Dorsolateral prefrontal cortex (tissue), 122 donors: ENCODE measurements at places on chromosomes 5 and 9. TPM values are rescaled to one million over a fixed set of nuclear protein-coding genes. Genes with fewer than 3 reads are reported as not detected.

The FCN2 gene
- total RNA-seq: not detected

The LYSMD3 gene
- 13.3 TPM for total RNA-seq

DNA sequence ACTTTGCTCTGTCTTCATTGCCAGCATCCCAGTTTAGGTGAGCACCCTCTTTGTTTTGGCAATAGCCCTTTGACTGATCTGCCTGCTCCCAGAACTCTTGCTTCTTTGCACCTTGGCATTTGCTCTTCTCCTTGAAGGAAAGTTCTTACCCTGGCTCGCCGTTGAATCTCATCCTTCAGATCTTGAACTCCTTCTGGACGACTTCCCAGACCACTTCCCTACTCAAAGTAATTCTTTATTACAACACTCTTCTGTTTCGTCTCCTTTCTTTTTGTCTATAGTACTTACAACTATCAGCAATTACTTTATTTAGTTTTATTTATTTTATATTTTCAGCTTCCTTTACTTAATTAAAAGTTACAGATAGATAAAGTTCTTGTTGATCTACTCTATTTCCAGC is 1510.1 kb downstream of the MAT2B start:
- no peak for DNase-seq

- DNase-seq: no peak
Observed at GRCh38 chr9:123387686-123388085, 31.7 kb downstream of the CRB2 start.

DNA sequence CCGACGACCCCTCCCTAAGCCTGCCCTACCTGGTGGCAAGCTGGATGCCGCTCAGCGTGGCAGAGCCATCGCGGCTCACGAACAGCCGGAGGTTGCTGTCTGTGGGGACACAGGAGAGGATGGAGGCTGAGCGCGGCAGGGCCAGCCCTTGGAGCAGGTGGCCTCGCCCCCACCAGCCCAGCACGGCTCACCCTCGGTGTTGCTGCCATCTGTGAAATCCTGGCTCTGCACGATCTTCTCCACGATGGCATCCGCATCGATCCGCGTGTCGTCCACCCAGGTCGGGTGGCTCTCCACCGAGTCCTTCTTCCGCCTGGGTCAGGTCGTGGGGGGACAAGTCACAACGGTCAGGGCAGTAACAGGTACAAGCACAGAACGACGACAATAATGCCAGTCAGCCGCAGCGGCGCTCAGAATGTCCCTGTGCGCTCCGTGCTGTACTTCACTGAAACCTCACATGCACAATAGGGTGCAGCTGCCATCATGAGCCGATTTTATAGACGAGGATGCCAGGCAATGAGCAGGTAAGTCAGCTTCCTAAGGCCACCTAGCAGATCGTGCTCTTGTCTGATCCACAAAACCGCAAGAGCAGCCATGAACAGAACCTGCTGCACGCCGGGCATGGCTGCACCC is 7.0 kb upstream of the DPM2 start:
- DNase-seq: no peak

GRCh38 chr9:84754881-84755280 is 85.4 kb downstream of the NTRK2 start:
- no peak for DNase-seq

DNA sequence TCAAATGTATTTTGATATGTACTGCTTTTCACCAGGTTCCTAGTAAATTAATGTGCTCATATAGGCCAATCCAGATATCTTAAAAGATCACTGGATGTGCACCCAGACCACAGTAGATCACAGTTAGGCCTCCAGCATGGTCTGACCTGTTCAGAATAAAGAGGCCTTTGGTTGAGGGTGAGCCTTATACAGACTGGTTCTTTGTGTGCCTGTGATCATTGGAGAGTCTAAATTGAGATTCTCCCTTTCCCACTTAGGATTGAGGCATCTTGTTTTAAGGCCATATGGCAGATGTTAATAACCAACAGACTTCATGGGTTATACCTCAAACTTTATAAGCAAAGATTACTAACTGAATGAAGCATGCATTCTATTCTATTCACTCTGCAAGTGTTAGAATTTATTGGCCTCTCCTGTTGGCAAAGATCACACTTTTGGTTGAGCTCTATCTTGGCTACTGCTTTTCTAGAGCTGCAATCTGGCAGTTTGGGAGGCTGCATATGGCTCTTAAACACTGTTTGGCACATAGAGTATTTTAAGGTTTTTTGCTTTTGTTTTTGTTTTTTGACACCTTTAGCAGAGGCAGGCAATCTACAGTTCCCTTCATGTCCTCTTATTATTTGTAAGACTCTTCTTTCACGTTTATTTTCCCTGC is 8.5 kb downstream of the CHSY3 start:
- no peak for DNase-seq
